NCI-H526 (cell line): ENCODE measurements at places on chromosomes 5 and 9.
A peak's percentile ranks its signal among the peaks of the same experiment; 100 is the strongest.

DNA sequence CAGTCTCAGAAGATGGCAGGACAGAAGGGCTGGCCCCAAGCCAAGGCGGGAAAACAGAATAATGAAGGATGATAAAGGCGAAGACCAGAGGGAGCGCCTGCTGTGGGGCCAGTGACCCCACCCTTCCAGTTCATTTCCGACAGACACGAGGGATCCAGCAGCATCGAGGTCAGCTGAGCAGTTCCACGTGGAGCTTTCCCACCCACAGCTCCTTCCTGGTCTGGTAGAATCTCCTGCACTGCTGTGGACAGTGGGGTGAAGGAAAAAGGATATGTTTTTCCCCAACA is 265.9 kb upstream of the VLDLR start:
- no peak for DNase-seq

DNA sequence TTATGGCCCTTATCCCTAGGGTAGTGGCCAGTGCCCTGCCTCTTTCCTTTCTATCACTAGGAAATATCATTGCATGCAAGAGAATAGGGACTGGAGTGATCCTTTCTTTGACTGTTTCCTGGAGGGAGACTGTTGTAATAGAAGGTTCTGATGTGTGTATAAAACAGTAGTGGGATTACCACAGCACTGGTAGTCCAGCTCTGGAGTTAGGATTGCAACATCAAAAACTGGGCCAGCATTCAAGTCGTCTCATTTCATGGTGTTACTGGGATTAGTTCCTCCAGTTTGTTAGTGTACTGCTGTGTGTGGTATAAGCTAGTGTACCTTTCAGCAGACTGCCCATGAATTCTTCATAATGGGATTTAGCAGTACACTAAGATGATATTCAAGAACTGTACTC is 45.8 kb downstream of the KIAA1958 start:
- no peak for DNase-seq

GRCh38 chr5:1795506-1795905 is 4.1 kb downstream of the MRPL36 start:
- no peak for DNase-seq

GRCh38 chr9:21415493-21416267 is 6.8 kb downstream of the IFNA8 start:
- no peak for DNase-seq

DNA sequence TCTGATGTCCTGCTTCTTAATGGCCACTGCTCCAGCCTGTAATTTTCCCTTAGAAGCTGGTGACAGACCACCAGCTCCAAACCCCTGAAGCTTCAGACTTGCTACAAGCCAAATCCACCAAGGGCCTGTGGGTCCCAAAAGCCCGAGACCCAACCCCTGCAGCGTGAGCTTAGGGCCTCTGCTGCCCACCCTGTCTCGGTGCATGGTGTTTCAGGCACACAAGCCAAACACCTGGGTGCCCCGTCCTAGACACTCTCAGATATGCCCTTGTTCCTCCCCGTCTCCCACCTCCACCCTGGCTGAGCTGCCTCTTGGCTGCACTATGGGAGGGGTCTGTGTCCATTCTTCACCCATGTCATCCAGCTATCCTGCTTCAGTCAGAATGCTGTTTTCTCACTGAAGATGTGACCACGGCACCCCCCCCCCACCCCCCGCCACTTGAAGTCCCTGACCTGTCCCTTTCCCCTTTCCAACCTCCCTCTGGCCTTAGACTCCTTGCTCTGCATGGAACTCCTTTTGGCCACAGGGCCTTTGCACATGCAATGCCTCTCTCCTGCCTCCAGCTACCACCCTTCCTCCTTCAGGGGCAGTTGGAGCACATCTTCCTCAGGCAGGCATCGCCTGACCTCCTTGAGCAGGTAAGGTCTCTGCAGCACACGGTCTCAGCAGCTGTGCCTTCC is 55.8 kb downstream of the ZNF354C start:
- no peak for DNase-seq

- no peak for DNase-seq
Measured at GRCh38 chr5:6601816-6602215, 31.0 kb downstream of the NSUN2 start.

DNA sequence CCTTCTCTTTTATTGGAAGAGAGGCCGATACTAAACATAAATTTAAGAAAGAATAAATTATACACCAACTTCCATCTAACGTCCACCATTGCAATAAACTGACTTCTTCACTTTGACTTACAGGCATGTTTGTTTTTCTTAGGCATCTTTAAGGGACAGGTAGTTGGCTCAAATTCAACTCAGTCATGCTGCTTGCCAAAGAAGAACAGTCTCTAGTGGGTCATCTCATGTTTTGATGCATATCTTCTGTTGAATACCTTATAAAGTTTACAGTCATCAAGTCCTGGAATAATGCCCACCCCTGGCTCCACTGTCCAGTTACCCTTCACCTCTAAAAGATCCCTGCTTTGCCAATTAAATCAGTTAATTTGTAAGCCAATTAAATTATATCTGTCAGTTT is 328.2 kb upstream of the GRAMD2B start:
- no peak for DNase-seq

DNA sequence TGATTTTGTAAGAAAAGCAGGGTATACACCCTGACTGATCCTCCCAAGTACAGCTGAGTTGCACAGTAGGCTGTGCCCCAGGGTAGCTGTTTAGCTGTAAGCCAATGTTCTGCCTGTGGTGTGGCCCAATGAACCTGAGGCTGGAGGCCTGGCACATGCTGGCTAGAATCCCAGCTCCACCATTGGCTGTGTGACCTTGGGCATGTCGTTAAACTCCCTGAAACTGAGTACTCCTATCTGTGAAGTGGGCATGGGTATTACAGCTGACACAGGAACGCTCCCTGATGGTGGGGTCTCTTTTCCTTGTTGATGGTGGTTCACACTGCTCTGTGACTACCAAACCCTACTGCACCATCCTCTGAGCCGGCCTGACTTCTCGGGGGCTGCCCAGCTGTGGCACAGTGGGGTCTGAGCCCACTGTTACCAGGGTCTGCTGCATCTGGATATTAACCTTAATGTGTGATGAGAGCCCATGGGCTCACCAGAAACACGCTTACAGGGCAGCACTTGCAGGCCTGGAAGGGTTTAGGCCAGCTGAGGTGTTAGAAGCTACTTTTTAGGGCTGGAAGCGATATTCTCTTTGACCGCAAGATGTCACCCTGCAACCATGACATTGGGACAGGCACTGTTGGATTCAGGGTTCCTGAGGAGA is 7.0 kb upstream of the GADD45G start:
- no peak for DNase-seq

- no peak for DNase-seq
Measured at GRCh38 chr9:84027201-84027600, 46.6 kb downstream of the RMI1 start.

GRCh38 chr5:146461319-146461718 is 14.2 kb downstream of the TCERG1 start:
- no peak for DNase-seq

DNA sequence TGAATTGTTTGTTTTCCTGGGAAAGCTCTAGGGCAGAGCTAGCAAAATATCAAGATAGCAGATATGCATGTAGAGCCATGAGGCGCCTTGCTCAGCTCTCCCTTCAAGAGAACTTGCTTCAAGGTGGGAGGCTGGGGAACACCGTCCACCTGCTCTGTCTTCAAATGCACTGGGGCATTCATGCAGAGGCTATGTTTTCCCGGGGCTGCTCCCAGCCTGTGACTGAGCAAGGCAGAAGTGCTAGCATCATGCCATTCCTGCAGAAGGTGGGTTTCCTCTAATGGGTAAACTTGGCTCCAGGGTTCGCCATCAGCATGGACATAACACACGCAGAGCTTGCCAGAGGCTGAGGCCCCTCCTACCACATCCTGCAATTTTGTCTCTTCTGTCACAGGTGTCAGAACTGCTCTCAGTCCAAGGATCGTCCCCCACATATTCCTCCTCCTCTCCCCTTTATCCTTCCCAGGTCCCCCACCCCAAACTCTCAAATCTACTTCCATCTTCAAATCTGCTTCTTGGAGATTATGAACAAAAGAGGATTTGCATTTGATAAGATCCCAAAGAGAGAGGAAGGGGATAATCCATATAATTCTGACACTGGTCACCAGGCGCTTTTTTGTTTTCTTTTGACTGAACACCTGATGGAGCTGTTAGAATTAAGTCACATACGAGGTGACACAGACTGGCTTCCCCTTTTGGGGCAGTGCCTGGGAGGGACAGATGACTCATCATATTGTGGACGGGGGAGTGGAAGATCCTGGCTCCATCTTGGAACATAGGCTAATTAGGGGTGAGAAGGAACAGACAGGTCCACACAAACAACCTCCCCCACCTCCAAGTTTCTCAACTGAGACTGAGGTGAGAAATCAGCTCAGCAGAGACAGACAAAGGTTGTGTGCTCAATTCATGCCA is 85.0 kb upstream of the TAF11L2 start:
- no peak for DNase-seq

GRCh38 chr9:1048811-1049210 is 1.3 kb upstream of the DMRT2 start:
- DNase-seq = no peak

- DNase-seq = no peak
Measured at GRCh38 chr5:39274398-39275085, 55.2 kb upstream of the FYB1 start.

GRCh38 chr5:78293851-78294247 is 649 bp downstream of the AP3B1 start:
- DNase-seq = no peak

GRCh38 chr9:120941046-120941770 is 14.6 kb upstream of the TRAF1 start:
- DNase-seq = no peak

GRCh38 chr5:126044111-126044668 is 379.0 kb upstream of the GRAMD2B start:
- peak; percentile 45 for DNase-seq

- DNase-seq = no peak
Measured at GRCh38 chr5:53071738-53072137, 37.8 kb downstream of the MOCS2 start.

DNA sequence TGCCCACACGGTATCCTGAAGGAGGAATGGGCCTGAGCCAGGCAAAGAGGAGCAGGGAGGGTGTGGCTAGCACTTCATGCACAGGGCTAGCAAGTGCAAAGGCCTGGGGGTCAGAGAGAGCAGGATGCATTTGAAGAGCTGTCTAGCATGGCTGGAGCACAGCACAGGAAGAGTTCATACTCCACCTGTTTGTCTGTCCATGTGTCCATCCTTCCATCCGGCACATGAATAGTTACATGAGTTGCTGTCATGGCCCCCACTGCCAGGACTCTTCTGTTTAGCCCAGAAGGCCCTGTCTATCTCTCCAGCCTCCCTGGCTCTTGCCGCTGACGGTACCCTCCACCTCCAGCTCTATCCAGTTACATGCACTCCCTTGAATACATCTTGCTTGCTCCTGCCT is 17.1 kb downstream of the RGS3 start:
- DNase-seq = no peak

DNA sequence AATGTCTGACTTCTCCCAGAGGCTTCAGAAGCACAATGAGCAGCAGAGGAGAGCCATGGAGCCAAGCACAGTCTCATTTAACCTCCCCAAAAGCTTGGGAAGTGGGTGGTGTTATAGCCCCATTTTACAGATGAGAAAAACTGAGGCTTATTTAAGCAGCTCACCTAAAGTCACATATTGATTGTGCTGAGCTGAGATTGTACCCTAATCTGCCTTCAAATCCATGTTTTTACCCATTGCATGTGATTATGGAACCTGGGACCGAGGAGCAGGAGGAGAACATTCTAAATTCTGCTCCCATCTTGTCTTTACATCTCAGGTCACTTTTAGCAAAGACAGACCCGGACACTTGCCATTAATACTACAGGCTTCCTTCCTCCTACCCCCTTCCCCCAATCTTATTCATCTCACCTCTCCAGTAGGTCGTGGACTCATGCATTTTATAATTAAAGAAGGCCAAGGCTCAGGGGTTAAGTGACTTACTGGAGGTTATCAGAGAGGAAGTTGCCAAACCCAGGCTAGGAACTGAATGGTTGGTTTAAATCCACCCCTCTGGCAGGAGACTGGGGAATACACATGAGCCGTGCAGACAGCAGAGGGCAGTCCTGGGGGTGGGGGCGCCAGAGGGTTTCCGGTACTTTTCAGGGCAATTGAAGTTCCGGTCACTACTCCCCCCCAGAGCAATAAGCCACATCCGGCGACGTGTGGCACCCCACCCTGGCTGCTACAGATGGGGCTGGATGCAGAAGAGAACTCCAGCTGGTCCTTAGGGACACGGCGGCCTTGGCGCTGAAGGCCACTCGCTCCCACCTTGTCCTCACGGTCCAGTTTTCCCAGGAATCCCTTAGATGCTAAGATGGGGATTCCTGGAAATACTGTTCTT is 51.0 kb upstream of the IL17B start:
- no peak for DNase-seq

- DNase-seq = no peak
Measured at GRCh38 chr9:131999692-132000551, 79.7 kb downstream of the MED27 start.

DNA sequence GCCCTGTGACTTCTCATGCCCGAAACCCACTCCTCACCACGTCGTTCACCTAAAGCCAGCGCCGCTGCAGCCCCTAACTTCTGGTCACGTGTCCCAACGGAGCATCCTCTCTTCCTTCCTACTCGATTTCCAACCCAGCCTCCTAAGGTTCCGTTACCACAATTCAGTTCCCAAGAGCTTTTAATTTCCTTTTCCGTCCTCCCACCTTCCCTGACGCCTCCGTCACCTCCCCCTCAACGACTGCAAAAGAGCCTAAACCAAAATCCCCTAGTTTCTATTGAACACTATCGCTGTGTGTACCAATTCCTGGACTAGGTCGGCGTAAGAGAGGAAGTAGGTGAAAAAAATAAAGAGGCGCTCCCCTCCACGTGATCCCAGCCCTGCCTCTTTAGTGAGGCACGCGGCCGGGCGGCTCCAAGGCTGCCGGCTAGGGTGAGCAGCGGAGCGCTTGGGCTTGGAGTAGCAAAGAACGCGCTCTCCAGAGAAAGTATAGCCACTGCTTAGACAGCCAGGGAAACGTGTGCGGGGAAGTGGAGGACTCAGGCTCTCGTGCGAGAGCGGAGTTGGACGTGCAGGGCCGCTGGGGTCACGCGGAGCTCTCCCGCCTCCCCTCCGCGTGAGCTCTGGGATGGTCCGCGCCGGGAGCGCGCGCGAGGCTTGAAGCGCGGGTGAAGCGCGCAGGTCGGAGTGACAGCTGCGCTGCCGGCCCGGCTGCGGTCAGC is at the start of the genes CENPP and NOL8:
Gene CENPP (plus strand): TSS at position 685 of the 722 bp plus-strand sequence.
Gene NOL8 (minus strand): TSS at position 82 of the 722 bp plus-strand sequence. CDS start 1,189 bp downstream, outside the sequence.
- DNase-seq = peak; percentile 89

GRCh38 chr5:126265917-126266316 is 157.3 kb upstream of the GRAMD2B start:
- DNase-seq = no peak

DNA sequence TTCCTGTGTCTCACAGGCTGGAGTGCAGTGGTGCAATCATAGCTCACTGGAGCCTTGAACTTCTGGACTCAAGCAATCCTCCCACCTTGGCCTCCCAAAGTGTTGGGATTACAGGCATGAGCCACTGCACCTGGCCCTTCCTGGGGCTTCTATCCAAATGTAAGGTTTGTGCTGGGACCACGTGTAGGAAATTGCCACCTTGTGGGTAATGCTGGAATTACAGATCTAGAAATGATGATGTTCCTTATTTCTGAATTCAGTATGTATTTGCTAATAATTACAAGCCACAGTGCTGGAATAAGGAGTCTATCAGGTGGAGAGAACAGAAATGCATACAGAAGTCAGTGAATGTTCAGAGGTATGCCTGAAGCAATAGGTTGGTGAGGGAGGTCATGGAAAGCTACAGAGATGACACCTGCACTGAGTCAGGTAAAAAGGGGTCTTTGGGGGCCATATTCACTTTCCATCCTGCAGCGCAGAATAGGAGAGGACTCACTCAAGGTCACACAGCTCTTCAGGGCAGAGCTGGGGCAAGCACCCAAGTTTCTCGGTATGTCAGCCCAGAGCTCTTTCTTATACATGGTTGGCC is 8.8 kb upstream of the IGFBPL1 start:
- DNase-seq = peak; percentile 74

- no peak for DNase-seq
Measured at GRCh38 chr5:147763791-147764525, 18.6 kb downstream of the JAKMIP2 start.
